Daoy (cell line): ENCODE measurements at places on chromosomes 6 and 20.
A peak's percentile ranks its signal among the peaks of the same experiment; 100 is the strongest.

DNA sequence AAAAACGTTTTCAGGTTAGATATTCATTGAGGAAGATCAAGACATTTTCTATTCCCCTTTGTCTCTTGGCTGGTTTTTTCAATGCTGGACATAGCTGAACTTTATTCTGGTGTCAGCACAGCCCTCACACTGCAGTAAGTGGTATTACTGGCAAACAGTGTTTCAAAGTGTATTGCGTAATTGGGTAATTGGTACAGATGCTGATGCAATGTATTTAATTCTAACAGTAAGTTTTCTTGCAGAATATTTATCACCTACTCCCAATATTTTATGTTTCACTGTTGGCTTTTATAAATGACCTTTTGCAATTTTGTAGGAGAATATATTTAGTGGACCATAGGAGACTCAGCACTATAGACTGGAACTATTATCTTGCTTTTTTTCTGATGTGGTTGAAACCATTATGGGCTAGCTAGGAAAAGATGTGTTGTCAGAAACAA, 287.6 kb upstream of the SOX4 start:
- DNase-seq: peak; percentile 9

DNA sequence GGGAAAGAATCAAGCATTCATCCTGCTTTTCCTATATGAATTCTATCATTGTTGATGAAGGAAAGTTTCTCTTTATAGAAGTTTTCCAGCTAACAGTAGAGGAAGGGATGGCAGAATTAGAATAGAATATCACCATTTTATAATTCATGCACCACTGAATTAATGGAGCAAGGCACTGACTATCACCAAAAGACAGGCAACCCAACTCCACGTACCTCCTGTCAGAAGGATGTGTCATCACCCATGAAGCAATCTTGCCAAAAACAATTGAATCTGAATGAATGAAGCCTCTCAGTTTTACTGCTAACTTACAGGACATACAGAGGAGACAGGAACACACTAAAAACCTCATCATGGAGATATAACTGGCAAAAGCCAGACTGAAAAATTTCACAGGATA, 122.4 kb downstream of the NFATC2 start:
- DNase-seq: peak; percentile 41

DNA sequence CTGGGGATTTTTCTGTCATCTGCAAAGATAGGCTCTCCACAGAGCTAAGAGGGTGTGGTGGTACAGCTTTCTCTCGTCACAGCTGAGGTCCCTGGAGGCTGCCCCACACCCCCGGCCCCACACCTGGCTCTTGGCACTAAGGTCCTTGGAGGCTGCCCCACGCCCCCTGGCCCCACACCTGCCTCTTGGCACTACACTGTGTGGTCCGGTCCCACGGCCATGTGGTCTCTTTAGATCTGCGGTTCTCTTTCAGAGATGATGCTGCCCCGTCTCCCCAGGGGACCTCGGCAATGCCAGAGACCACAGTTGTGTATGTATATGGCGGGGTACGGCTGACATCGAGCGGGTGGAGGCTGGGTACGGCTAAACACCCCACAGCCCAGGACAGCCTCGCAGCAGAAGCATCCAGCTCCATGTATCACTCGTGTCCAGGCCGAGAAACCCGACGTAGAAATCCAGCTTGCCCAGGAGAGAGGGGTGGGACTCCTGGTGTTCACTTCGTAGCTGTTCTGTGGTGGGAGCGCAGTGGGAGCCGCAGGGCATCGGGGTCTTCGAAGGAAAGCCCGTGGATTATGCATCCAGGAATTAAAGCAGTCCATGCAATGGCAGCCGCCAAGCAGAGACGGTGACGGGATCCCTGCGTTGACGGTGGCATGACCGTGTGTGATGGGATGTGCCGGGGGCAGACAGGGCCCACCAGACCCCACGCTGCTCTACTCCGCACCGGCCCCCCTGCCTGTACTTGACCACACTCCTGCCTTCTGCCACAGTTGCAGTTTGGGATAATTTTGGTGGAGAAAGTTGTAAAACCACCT, 292.1 kb downstream of the CDH4 start:
- DNase-seq: no peak

GRCh38 chr6:11586536-11586935, 49.0 kb downstream of the TMEM170B start:
- DNase-seq: peak; percentile 80

DNA sequence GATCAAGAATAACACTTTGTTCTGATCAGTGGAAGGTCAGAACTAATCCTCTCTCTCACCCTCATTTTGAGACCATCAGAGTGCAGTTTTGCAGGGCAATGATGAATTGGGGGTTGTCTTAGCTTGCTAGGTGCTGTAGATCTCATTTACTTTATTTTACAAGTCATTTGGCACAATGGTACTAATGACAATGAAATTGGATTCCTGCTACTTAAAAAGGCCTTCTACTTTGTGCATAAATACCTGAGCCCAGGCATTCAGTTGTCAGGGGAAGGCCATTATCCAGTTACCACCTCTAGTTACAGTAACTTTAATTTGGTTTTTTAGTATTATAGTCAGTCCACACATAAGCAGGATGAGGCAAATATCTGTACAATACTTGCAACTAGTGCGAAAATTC, 240.0 kb downstream of the HDGFL1 start:
- DNase-seq: no peak

- no peak for DNase-seq
Observed at GRCh38 chr6:98324446-98324845, 509.9 kb upstream of the POU3F2 start.

DNA sequence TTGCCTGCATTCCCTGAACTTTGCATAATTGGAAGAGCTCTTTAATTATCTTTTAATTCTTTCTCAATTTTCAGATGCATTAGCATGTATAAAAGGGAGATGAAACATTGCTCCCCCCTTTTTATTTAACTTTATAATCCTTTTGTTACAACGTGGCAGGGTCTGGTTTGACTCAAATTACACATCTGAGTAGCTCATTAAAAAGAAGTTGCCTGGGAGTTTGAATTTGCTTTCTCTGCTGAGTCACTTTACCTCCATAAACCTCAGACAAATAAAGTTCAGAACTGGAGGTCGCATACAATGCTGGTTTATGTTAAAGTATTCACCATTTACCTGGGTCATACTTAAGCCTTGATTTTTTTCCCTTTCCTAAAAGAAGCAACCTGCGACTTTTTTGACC, 495.2 kb downstream of the PREX1 start:
- DNase-seq: no peak

DNA sequence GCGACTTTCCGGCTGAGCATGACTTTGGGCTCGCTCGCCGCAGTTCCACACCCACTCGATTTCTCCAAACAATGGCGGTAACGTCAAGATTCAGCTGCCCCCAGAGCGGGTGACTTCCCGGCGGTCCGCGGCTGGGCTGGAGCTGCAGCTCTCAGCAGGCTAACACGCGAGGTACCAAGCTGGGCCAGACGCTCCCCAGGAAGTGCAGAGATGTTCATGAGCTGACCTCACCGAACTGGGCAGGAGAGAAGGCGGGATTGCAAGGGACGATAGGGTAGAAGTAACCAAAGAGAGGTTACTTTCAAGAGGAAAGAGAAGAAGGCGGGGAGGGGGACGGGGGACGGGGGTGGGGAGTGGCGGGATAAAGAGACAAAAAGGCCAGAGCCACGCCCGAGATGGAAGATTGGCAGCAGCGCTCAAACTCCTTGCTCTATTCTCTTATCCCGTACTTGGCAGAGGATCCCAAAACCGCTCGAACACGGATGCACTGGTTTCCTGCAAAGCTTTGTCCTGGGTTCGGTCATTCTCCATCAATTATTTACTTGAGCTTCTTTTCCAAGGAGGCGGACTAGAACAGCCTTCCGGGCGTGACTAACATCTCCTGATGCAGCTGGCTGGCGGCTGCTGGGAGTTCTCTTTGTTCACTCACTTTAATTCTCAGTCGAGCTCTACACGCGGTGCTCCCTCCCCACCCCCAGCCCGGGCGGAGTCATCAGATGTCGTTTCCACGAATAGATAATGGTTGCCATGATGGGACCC, at the start of gene MTCL3:
MTCL3 (minus strand) TSS at position 626 of the 759 bp plus-strand sequence.
- peak; percentile 94 for DNase-seq

GRCh38 chr6:37488476-37488875, 11.2 kb downstream of the CCDC167 start:
- DNase-seq: no peak

DNA sequence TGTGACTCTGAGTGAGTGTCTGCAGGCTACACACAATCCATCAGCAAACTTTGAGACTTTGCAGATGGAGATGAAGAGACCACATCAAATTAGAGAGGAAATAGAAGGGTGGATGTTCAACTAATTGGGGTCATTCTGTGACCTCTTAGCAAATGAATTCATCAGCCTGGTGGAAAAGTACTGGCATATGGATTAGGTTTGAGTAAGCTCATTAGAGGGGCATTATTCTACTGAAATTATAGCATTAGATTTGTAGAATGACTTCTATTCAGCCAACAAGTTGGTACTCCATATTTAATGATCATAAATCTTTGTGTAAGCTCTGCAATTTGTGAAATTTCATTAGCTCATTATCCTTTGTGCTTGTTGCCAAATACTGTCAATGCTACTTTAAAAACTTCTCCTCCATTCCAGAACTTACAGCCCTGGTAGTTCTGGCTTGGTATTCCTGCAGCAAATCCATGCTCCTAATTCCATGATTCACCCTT, 63.8 kb downstream of the ADTRP start:
- DNase-seq: no peak

GRCh38 chr6:82248273-82248735, 760 bp upstream of the IBTK start:
- peak; percentile 60 for DNase-seq

DNA sequence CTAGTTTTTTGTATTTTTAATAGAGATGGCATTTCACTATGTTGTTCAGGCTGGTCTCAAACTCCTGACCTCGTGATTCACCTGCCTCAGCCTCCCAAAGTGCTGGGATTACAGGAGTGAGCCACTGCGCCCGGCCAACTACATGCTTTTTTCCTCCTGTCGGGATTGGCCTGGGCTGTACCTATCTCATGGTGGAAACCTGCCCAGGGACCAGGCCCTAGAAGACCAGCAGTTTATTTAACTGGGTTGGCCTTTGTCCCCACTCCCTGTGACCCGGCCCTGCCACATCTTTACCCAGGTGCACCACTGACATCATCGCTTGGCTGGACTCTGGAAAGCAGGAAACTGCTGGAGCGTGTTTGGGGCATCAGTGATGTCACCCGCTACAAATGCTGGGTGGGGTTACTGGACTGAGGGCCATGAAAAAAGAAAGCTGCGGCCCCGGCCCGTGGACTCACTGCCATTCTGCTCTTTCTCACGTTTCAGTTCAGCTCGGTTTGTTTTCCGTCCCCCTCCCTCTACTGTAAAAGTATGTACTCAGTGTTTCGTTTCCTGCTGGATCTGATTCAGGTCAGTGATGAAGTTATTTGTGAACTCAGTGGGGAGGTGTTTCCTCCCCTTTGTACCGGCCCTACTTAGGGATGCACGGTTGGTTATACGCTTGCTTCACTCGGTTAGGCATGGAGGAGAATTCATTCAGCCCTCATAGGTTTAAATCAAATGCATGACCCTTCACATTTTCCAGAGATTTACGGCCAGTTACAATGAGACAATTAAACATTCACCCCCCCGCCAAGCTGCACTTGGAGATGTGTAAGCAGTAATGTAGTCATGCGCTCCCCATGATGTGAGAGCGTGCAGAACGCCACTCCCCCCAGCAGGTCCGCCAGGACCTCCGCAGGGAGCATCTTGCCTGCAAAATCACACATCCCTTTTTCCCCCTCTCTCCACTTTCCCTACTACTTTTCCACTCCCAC, 179.3 kb downstream of the MTHFD1L start:
- DNase-seq: peak; percentile 97

- no peak for DNase-seq
Observed at GRCh38 chr6:16911088-16911487, 149.8 kb upstream of the ATXN1 start.

DNA sequence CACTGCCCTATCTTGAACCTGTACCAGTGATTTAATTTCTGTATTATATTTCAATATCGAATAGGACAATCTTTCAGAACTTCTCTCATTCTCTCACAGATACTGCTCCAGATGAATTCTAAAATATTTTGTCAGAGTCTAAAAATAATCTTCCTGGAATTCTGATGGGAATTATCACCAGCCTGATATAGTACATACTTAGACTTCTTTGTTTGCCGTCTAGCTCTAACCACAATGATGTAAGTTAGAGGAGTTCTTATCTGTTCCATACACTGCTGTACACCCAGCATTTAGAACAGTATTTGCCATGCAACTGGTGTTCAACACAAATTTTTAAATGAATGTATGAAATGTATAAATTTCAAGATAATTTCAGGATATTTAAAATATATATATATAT, 1.3 kb upstream of the HUS1B start:
- DNase-seq: no peak
